ENCODE measurements at places on chromosomes 3 and 15.
A peak's percentile ranks its signal among the peaks of the same experiment; 100 is the strongest.

DNA sequence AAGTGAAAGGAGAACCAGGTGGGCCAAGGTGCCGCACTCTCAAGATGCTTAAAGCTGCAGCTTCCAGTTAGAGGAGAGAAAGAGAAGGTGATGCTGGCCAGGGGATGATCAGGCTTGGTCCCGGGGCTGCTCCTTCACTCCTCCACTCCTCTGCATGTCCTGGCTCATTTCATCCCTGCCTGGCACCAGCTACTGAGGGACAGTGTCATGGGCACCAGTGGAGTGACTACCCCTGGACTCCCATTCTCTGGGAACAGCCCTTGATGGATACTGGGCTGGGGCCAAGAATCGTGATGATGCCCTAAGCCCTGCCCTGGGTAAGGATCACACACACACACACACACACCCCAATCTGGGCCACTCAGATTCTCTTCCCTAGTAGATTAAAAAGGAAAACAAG, 243.7 kb downstream of the UACA start:
- DNase-seq, result no peak

DNA sequence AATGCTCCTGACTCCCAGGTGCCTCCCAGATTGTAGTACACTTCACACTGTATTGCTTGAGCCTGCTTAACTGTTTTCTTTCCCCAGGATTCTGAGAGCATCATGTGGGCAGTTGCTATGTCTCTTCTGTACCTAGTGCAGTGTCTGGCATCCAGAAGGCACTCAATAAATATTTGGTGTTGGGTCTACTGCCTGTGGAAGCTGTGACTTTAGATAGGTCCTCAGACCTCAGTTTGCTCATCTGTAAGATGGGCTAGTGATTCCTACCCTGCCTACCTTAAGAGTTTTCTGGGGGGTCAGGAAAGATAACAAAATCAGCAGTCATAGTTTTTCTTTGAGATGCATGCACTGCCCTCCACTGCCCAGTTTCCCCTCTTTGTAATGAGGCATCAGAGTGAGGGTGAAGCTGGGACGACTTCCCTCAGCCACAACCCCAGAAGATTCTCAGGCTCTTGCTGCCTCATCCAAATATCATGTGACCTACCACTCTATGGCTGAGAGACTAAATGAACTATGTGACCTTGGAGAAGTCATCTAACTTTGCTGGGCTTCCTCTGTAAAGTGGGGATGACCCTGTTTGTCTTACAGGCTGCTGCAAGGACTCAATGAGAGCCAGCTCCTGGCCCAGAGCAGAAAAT, 50.4 kb downstream of the ATP2B2 start:
- no peak for DNase-seq

- peak; percentile 37 for DNase-seq
Measured at GRCh38 chr15:69244798-69245197, 53.9 kb upstream of the PAQR5 start.

DNA sequence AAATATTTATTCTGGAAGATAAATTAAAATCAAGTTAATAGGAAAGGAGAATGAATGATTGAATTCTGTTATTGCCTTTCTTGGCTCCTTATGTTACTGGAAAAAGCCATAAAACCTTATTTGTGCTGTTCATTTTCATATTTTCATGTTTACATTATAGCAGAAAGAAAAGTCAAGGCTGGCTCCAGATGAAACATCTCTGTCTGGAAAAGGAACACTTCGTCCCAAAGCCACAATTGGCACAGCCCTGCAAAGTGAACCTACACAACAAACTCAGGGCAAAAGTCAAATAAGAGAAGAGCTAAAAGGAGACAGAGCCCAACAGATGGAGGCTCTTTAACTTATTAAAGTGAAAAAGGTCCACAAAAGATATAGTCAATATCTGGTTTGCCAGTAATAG, 73.4 kb downstream of the GTPBP8 start:
- DNase-seq, result no peak

DNA sequence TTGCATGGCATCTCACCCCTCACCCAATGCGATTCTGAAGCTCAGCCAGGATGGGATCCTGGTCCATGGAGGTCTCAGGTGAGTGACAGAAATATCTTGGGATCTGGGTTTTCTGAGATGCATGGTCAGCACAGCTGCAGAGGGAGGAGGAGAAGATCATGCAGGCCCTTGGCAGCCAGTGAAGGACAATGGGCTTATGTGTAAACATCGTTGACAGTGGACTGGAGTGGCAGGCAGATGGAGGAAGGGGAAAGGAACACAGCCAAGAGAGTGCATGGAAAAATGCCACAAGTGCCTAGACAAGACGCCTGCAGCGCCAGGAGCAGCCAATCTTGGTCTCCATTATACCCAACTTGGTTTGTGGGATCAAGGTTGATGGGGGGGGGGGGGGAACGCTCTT, 347.9 kb downstream of the MCTP2 start:
- no peak for DNase-seq

GRCh38 chr3:76369170-76369569, 583.8 kb upstream of the ZNF717 start:
- peak; percentile 69 for DNase-seq

DNA sequence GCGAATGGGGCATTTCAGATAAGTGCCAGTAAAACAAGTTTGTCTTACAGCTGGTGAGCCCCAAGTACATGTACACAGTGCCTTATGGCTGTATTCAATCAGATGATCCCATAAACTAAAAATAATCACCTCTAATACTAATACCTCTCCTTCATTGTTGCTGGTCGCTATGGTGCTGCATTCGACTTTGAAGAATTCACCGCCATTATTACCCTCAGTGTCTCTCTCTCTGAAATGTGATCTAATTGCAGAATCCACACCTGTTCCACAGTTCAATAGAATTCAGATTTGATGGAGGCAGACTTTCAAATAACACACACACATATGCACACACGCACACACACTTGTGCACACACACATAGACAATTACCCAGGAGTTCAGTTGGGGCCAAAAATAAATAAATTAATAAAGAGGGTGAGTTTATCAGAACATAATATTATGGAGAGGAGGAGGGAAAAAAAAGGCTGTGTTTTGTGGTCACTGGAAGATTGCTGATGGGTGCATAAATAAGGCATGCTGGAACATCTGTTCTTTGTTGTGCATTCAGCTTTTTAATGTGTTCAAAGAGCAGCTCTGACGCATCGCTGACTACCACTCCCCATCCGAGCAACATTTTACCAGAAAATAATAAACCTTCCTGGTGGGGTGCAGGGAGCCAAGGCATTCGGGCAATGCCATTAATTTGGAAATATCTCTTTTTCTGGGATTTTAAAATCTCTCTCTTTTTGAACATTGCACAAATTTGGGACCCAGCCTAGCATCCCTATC, 235.7 kb downstream of the SATB1 start:
- peak; percentile 19 for DNase-seq

GRCh38 chr3:25427942-25428788, at the start of gene RARB:
Gene RARB (plus strand): TSS chr3:25428263. CDS start chr3:25428732, 469 bp downstream.
- peak; percentile 81 for DNase-seq
